ENCODE measurements at places on chromosomes 1 and 21.

DNA sequence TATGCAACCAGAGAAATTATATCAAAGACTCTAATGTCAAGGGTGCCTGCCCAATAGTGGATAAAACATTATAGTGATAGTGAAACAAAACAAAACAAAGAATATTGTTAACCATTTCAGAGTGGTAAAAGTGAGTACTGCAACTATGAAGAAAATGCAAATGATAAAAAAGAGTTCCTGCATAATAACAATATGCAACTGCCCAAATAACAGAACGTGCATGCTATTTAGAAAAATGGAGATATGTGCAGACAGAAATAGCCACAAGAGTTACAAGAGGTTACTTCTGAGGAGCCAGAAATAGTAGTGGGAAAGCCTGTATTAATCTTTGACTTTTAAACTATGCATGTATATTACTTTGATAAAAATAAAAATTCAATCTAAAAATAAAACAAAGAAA lies 302.5 kb downstream of the NEGR1 start:
- no peak for DNase-seq

DNA sequence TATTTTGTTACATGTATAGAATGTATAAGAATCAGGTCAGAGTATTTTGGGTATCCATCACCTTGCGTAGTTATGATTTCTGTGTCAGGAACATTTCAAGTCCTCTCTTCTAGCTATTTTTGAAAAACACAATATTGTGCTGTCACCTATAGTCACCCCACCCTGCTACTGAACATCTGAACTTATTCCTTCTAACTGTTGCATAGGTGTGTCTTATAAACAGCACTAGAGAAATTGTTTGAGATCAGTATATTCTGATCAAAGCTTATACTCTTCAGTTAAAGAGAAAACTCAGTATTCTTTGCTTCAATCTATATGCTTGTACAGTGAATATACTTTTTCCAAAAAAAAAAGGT lies 96.0 kb downstream of the ASH1L start:
- DNase-seq = no peak

DNA sequence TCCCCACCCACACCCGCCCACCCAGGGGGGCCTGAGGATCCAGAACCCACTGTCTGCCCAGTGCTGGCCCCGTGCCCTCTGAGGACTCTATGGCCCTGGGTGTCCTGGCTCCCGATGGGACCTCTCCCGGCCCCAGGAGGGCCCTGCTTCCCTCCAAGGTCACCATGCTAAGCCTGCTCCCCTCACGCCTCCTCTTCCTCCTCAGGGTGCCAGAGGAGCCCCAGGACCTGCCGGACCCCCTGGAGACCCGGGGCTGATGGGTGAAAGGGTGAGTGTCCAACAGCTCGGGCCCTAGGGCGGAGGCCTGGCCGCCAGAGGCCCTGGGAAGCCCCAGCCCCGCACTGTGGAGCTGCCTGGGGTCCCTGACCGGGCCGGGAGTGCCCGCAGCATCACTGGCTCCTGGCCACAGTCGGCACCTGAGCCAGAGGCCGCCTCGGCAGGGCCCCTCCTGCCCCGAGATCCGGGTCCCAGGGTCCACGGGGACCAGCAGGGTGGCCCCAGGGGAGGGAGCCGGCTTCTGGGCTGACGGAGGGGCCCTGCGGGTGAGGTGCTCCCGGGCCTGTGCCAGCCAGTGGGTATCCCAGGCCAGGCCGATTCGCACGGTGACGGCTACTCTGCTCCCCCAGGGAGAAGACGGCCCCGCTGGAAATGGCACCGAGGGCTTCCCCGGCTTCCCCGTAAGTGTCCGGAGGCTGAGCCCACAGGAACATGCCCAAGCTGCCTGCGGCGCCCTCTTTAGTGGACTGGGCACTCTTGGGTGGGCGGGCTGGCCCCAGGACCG lies 16.1 kb downstream of the COL6A1 start:
- no peak for DNase-seq

- DNase-seq = no peak
Observed at GRCh38 chr21:36082237-36082664, 12.4 kb downstream of the CBR1 start.

- DNase-seq = no peak
Observed at GRCh38 chr1:199123615-199124014, 484.8 kb downstream of the PTPRC start.

GRCh38 chr1:90854397-90854924 lies 137.4 kb upstream of the BARHL2 start:
- no peak for DNase-seq

Measured in CD4-positive, CD25-positive, alpha-beta regulatory T cell (primary cell).